ENCODE measurements at places on chromosomes 3 and 15.

GRCh38 chr3:94083261-94083660 lies 20.4 kb downstream of the NSUN3 start:
- DNase-seq: no peak

- no peak for DNase-seq
Measured at GRCh38 chr15:81069909-81070308, 64.2 kb upstream of the CFAP161 start.

- no peak for DNase-seq
Measured at GRCh38 chr15:41340189-41340695, 7.6 kb downstream of the NUSAP1 start.

GRCh38 chr3:53170325-53171063 lies 9.5 kb downstream of the PRKCD start:
- peak; percentile 79 for DNase-seq

- no peak for DNase-seq
Measured at GRCh38 chr3:175297216-175297615, 438.1 kb downstream of the NAALADL2 start.

DNA sequence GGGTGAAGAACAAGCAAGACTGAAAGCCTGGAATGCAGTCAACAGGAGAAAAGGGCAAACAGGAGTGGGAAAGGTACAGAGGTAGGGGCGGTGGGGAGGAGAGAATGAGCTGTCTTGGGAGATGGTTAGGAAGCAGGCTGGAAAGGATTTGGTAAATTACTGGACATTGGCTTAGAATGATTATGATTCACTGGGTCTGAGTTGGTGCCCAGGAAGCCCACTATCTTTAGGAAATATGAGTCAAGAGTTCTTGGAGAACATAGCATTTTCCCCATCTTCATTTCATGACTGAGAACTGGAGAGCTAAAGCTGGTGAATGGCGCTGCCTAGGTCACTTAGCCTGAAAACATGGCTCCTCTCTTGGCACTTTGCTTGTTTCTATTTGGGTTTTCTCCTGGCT lies 74.7 kb upstream of the C3orf80 start:
- DNase-seq: no peak

DNA sequence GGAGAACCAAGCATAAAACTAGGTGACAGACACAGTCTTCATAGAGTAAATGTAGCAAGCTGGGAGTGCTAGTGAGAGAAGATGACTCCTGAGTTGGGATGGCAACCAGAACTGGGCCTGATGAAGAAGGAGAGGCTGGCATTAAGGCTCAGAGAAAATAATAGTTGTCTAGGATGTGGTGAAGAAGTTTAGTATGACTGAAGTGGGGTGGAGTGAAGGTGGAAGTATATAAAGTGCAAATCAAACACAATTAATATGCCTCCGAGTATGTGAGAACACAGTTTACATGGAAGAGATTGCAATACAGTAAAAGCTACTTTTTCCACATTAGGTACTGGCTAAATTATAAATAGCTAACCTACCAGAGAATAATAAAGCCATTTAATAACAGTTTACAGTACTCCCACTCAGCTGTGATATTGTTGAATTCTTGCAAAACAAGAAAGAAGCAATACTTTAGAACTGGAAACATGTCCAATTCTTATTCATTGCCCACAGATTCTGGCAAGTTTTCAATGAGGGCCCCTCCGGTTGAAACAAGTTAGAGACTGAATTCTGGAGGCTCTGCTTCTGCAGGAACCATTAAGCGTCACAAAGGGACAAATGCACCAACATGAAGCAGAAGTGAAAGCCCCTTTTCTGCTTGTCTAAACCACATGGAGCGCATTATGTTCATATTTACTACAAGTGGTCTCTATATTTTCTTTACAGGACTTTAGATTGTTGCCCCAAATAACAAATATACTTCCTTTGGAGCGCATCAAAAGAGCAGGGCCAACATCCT lies 243.7 kb downstream of the SLC9A9 start:
- DNase-seq: no peak

GRCh38 chr15:41945221-41945620 lies 27.1 kb downstream of the EHD4 start:
- DNase-seq: no peak

GRCh38 chr15:67150023-67150860 lies 84.8 kb downstream of the SMAD3 start:
- DNase-seq: peak; percentile 58

- DNase-seq: no peak
Measured at GRCh38 chr3:95815828-95816227, 998.6 kb upstream of the EPHA6 start.

DNA sequence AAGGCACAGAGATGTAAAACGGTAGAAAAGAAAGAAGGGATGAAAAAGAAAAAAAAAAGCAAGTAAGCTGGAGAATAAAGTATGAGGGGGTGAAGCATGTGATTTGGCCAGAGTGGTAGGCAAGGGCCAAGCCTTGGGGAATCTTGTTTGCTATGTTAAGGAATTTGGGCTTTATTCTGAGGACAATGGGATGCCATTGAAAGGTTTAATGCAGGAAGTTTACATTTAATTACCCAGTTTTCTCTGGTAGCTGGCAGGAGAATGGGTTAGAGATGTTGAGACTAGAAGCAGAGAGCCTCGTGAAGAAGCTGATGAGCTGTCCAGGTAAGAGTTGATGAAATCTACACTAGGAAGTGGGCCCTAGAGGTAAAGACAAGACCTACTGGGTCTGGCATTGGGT lies 455.9 kb downstream of the PDCD6IP start:
- DNase-seq: no peak

DNA sequence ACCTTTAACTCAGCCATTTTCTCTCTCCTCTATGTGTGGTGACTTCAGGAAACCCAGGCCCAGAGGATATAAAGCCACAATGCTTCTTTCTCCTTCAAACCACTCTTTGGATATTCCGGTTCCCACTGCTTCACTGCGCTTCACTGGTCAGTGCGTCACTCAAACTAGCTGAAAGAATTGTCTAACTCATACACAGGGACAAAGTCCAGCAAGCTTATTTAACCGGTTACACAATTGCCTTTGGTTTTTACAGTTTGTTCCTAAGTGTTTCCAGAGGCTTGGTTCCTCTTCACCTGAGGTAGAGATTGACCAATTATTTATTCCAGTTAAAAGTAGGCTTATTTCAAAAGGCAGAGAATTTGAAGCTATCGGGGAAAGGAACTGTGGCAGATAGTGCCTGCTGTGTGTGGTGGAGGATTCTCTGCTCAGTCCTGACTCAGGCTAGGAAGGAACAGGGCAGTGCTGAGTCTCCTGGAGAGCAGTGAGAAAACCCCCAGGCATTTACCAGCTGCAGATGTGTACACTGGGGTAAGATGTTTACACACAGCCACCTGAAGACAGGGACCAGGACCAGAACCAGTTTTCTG lies at the start of gene HGD:
Gene HGD, minus strand, starts transcription at position 145 of the 587 bp plus-strand sequence. Its CDS starts 128 bp downstream, at position 17.
- no peak for DNase-seq

DNA sequence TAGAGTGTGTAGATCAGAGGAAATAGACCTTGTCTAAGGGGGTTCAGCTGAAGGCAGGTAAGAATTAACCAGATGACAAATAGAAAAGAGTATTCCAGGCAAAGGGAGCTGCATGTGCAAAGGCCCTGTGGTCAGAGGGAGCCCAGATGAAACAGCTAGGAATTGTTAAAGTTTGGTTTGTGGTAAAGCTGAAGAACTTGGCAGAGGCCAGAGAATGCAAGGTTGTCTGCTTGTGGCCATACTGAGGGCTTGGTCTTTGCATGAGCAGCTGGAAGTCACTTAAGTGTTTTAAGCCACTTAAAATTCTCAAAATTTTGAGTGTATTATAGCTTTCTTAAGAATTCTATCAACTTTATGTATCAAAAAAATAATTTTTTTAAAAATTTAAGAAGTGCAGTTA lies 116.5 kb downstream of the NEK10 start:
- DNase-seq: no peak

- no peak for DNase-seq
Measured at GRCh38 chr15:70147778-70148177, 50.1 kb upstream of the TLE3 start.

DNA sequence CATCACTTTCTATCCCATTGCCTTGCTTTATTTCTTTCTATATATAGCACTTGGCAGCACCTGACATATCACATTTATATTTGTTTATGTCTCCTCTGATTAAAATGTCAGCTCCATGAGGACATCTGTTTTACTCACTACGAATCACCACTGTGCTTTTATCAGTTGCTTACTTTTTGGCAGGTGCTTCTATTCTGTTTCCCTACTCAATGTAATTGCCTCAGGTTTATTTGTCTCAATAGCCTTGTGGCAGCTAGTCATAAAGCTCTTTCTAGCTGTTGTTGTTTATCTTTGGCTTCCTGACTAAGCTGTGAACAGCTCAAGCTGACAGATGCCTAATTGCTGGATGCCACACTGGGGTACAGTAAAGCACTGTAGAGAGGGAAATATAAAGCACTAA lies 85.5 kb downstream of the VPS13C start:
- no peak for DNase-seq

GRCh38 chr15:68277131-68277602 lies 378 bp upstream of the FEM1B start:
- DNase-seq: no peak

DNA sequence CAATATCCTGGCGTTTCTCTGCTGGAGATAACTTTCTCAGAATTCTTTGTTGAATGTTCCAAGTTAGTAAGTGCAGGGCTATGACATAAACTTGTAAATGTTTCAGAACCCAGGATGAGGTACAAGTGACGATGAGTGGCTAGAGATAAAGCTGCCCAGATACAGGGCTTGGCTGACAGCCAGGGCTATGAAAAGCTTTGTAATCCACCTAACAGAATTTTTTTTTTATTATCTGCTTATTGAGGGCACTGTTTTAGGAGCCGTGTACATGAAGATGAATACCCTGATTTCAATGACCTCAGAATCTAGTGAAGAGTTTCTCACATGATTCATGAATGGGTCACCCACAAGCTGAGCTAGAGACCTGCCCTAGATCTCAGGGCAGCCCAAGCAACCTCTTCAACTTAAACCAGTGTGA lies 431.4 kb downstream of the DIPK2A start:
- DNase-seq: no peak

DNA sequence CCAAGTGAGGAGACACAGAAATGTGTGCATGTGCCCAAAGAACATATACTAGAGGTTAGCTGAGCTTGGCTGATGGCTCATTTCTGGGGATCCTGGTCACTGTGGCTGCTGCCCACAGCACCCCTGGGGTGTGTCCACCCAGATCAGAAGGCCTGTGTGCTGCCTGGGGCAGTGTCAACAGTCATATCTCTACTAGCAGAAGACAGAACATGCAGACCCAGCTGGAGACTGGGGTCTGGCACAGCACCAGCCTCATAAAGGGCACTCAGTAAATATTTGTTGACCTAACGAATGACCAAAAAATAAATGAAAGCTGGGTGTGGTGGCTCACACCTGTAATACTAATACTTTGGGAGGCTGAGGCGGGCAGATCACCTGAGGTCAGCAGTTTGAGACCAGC lies 16.4 kb downstream of the CHRNA3 start:
- no peak for DNase-seq

DNA sequence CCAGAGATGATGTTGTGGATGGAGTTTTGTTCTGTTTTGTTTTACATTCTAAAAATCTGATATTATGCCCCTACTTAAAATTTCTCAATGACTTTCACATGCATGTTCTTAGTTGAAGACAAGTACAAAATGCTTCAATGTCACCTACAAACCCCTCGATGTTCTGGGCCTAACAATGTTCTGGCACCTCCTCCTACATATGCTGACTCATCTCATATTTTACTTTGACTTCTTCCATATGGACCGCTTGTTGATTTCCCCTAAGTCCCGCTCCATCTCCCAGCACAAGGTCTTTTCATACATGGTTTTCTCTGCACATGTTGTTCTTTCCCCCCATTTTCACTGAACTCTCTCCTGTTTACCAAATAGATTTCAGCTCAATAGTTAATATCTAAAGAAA lies 441.4 kb downstream of the CNTN6 start:
- DNase-seq: no peak

GRCh38 chr3:10419637-10420232 lies 85.7 kb downstream of the ATP2B2 start:
- DNase-seq: no peak

GRCh38 chr3:172777901-172778300 lies 27.4 kb downstream of the ECT2 start:
- DNase-seq: no peak

All from GM13976 (cell line).